Skin of body (tissue), 3 donors: ENCODE measurements at places on chromosomes 11 and 22. TPM values are rescaled to one million over a fixed set of nuclear protein-coding genes. Genes with fewer than 3 reads are reported as not detected.

DNA sequence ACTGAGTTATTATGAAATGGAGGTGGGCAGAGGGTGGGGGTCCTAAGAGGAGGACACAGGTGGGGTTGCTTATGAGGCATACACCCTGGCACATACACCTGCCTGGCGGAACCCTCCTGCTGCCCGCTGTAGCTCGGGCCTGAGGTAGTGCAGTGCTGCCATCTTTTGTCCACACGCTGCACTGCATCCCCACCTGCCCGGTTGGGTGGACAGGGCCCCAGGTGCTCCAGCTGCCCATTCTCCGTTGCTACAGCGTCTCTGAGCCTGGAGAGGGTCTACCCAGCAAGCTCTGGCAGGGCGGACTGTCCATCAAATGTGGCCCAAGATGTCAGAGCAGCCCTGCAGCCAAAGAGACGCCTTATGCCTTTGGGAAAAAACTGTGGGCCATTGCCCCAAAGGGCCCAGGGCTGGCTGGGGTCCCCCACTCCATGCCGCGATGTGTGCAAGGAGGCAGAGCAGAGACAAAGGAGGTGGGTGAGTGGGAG, 131.2 kb downstream of the BUD13 start:
- no peak for DNase-seq

- no peak for DNase-seq
These were observed 42.0 kb upstream of the CARD18 start for GRCh38 chr11:105181521-105181920.

DNA sequence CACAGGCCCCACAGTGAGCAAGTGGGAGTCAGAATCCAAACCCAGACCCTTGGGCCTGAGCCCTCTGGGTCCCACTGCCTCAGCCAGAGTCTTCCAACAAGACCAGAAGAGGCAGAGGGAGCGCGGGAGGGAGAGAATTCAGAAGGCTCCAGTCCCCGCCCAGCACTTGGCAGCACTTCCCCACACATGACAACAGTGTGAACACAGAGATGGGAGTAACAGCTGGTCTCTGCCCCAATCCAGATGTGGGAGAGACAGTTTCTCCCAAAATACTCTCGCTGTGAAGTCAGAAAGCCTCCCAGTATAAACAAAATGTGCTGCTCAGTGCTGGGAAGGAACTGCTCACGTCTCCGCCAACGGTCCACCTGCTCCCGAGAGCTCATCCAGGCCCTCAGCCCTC, 219.9 kb downstream of the MN1 start:
- DNase-seq, result peak; percentile 96

DNA sequence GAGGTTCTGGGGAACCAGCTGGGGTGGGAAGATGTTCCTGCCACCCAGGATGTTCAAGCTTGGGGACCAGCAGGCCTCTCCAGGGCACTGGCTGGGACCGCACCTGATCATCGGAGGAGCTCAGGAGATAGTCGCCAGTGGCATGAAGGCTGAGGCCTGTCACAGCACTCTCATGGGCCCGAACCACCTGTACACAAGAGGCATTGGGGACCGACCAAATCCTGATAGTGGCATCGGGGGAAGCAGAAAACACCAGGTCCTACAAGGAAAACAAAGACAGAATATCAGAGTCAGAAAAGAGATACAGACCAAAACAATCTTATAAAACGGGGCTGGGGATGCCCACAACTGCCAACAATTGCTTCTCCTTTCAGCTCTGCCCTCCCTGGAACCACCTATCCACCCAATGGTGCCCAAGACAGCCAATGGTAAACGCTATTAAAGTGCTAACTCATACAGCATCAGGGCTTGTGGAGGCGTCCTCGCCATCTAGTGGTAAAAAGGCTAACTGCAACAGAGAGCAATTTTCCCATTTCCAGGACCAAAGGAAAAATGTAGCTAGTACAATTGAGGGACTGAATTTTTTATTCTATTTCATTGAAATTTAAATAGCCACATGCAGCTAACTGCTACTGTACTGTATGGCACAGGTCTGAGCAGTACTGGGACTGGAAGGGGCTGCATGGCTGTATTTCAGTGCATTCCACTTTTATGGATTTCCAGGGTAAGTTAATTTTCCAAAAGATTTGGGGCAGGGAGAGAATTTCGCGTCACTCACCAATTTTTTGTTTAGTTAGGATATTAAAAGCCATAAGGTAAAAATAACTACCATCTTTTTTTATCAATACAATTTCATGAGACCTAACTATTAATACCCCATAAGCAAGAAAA, 7.1 kb downstream of the PRPF19 start:
- peak; percentile 53 for DNase-seq

- DNase-seq, result no peak
These were observed 441.1 kb upstream of the CCDC90B start for GRCh38 chr11:83727251-83727650.

GRCh38 chr11:4645974-4646373, 2.2 kb downstream of the OR51E1 start:
- DNase-seq, result no peak

GRCh38 chr11:47418454-47419259, 7.6 kb downstream of the PSMC3 start:
- DNase-seq, result no peak

DNA sequence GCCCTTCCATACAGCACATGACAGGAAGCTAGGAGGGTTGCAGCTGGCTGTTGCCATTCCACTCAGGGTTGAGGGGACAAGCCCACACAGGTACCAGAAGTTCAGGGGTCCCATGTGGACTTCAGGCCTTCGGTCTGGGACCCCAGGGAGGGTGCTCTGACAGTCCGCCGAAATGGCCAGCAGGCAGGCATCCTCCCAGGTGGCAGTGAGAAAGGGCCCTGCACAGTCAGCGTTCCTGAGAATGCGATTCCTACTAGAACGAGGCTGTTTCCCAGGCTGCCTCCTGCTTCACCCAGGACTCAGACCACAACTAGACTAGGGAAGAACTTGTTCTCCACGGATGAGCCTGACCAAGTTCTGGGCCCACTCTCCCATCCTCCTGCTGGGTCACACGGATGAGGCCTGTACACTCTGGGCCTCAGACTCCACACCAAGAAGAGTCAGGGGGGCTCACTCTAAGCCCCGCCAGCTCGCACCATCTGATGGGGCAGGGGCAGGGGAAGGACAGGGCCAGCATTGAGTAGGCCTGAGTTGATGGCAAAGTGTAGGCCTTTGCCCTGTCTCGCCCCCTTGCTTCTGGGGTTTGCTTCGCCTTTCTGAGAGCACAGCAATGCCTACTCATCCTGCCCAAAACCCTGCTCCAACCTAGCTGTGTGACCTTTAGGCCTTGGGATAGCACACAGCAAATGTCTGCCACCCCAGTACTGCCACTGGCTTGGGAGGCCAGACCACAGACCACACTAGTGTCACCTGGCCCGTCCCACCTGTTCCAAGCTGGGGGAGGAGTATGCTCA, 14.0 kb downstream of the KCNQ1OT1 start:
- DNase-seq, result no peak

DNA sequence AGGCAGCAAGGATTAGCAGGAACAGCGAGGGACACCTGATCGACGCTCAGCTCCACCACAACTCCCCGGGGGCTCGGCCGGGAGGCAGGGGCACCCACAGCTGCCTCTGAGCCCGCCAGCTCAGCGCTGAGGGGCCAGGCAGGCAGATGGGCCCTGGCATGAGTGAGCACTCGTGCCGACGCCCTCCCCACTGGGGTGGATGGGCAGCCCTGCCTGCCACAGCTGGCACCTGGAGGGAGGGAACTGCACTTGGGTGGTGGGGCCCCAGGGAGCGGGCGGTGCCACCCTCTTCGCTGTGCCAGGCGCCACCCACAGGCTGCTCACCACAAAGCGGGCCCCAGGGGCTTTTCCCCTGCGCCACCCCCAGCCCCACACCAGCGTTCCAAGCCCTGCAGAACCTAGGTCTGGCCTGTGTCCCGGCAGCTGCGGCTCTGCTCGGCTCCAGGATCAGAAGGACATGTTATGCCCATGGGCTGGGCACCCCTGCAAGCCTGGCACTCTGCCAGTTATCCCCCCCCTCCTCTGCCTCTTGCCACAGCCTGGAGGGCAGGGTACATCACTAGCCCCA, 28.8 kb downstream of the WNT7B start:
- no peak for DNase-seq

GRCh38 chr11:64996710-64997380, at the start of gene BATF2:
Gene BATF2 (minus strand): TSS chr11:64996971. CDS start chr11:64996914, 57 bp downstream.
- no peak for DNase-seq

DNA sequence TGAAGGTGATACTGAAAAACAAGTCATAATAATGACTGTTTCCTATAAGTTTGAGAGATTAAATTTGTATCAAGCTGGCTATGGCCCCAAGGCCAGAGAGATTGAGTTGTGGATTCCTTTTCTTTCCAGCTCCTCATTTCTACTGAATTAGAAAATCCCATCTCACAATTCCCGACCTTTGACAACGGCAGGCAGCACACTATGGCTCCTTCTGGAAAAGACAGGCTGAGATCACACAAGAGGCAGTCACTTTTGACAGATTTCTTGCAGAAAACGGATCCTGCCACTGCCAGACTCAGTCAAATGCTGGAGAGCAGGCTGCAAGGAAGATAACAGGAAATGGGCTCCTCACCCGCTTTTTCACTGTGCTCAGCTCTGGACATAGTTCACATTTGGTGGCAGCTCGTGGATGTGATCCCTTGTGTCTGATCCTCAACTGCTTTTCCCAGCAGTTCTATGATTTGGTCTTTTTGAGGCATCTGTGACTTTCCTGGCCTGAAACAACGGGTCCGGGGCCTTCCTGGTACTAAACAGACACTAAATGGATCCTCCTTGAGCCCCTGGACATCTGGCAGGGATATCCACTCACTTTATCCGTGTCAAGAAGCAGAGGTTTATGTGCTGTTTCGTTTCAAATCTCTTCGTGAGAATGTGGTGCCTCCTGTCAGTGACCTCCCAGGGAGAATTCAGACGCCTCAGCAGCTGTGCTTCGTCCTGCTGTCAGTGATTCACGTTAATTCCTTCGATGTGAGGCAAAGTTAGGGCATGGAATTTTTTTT, 26.1 kb upstream of the RTL6 start:
- peak; percentile 37 for DNase-seq

- DNase-seq, result no peak
These were observed 1.6 kb upstream of the CHRM4 start for GRCh38 chr11:46393231-46393616.

DNA sequence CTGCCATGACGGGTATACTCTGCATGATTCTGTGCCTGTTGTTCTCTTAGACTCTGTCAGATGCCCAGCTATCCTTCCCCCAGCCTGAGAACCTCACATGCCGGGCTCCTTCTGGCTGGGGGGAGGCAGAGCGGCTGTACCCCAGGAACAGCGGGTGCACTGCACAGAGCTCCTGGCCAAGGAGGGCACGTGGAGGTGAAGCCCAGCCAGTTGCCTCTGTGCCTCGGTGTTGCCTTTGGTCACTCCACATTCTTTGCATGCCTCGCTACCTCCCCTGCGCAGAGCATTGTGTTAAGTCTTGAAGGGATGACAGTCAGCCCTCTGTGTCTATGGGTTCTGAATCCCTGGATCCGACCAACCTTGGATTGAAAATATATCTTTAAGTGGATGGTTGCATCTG, 77.7 kb downstream of the FEZ1 start:
- DNase-seq, result no peak

- DNase-seq, result no peak
These were observed 32.7 kb downstream of the GRAMD4 start for GRCh38 chr22:46652847-46653331.

GRCh38 chr22:31610611-31611010, 51.4 kb downstream of the PISD start:
- DNase-seq, result no peak

DNA sequence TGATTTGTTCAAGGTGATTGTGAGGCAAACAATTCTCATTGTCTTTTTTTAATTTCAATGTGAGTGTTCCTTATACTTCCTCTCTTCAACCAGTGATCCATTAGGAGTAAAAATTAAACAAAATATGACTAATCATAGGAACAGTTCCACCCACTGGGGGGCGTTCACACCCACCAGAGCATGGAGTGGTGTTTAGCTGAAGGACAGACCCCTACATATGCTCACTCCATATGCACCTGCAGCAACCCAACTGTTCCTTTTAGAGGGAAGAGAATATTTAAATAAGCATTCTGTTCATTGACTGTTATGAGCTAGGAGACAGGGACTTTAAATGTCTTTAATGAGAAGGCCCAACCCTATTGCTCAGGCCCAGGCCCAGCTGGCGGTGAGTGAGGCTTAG, 78.7 kb upstream of the DRD2 start:
- no peak for DNase-seq

- no peak for DNase-seq
These were observed 106.7 kb upstream of the ASPHD2 start for GRCh38 chr22:26322179-26322905.

- no peak for DNase-seq
These were observed 878.2 kb downstream of the NTM start for GRCh38 chr11:132248580-132248979.

GRCh38 chr11:79691445-79691844, 250.6 kb upstream of the TENM4 start:
- no peak for DNase-seq

- no peak for DNase-seq
These were observed 13.8 kb downstream of the NCAM1 start for GRCh38 chr11:112975051-112975450.

- DNase-seq, result no peak
These were observed 70.4 kb upstream of the ARHGAP20 start for GRCh38 chr11:110782616-110783015.

DNA sequence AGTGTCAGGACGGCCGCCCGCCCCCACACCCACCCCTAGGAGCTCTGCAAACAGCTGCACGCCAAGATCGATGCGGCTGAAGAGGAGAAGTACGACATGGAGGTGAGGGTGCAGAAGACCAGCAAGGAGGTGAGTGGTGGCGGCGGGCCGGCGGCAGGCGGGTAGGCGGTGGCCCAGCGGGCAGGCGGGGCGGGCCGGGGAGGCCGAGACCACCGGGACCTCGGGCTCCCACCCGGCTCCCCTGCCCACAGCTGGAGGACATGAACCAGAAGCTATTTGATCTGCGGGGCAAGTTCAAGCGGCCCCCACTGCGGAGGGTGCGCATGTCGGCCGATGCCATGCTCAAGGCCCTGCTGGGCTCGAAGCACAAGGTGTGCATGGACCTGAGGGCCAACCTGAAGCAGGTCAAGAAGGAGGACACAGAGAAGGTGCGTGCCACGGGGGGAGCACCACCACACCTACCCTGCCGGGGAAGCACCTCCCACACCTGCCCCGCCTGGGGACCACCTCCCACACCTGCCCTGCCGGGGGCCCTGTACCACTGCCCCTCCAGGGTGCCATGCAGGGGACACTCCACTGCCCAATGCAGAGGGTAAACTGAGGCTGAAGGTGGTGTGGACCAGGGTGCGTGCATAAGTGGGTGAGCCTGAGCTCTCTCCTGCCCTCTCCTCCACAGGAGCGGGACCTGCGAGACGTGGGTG, 2.1 kb downstream of the TNNI2 start:
- no peak for DNase-seq

Gene COA4
- total RNA-seq, result 27.0 TPM

Gene SLC7A4
- total RNA-seq, result 0.69 TPM

Gene YAP1
- total RNA-seq, result 117 TPM

Gene CCDC89
- total RNA-seq, result 1.8 TPM

Gene CRYBA4
- not detected for total RNA-seq

Gene RFPL1
- total RNA-seq, result not detected

Gene PLEKHB1
- 0.20 TPM for total RNA-seq

Gene MOGAT2
- 9.6 TPM for total RNA-seq

Gene GLB1L2
- total RNA-seq, result 2.7 TPM

Gene FOSL1
- 10.6 TPM for total RNA-seq

Gene PRRG4
- total RNA-seq, result 11.2 TPM

Gene RAG2
- total RNA-seq, result 0.30 TPM
